RPMI8226 (cell line): ENCODE measurements at places on chromosomes 2 and 18.

- DNase-seq = no peak
Measured at GRCh38 chr2:135870571-135870970, 5.7 kb downstream of the MCM6 start.

- no peak for DNase-seq
Measured at GRCh38 chr2:206990360-206990759, 51.0 kb downstream of the CPO start.

DNA sequence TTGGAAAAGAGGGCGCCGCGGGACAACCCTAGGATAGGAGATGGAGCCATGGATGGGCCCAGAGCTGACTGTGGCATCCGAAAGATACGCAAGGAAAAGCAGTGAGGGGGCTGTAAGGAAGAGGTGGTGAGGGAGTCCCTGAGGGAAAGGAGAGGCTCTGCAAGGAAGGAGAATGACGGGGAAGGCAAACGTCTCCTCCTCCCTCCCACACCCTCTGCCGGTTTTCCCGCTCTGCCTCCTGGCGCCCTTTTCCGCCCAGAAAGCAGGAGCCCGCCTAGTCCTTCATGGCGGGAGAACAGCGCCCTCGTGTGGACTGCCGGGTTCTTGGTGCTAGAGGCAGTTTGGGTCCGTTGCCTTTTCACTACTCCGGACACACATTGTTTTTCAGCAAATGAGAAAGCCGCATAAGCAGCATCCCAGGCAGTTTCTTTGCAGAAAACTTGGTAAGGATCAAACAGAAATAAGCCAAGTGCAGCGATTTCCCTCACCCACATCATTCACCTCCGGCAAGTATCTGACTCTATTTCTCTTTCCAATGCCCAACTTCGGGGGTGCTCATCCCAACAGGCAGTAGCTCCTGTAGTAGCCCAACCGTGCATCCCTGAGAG is 200.4 kb downstream of the INO80D start:
- peak; percentile 81 for DNase-seq

GRCh38 chr2:128445523-128445900 is 126.8 kb upstream of the HS6ST1 start:
- no peak for DNase-seq

DNA sequence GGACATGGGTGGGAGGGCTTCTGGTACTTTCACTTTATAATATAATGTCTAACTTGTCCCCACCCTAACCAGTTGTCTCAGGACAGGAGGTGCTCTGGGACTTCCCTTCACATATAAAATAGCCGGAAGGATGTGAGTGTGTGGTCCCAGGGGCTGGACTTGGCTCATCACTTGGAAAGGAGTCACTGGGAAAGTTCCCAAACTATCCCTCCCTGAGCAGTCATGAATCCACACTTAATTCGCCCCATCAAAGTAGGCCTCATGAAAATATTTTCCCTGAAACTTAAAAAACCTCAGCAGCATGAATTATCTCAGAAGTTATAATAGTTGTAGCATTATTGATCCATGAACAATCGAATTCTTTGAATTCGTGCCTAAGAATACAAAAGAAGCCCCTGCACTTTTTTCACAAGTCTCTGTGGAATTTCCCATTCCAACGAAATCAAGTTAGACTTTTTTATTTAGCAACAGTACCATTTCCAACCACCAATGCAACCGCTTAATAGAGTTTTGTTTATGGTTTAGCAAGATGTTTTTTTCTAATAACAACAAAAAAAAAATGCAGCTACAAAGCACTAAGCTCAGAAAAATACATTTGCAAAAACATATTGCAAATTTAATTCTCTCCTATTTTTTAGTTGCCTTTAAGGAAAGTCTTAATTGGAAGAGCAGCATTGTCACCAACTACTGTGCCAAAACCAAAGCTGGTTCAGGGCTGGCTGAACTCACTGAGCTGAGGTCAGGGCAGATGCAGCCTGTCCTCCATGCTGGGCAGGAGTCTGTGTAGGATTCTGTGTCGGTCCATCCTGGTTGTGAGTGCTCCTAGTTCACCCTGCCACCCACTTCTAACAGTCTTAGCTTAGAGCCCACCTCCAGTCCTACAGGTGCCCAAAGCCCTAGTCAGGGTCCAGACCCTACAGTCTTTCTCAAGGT is 68.8 kb upstream of the SPTBN1 start:
- no peak for DNase-seq

DNA sequence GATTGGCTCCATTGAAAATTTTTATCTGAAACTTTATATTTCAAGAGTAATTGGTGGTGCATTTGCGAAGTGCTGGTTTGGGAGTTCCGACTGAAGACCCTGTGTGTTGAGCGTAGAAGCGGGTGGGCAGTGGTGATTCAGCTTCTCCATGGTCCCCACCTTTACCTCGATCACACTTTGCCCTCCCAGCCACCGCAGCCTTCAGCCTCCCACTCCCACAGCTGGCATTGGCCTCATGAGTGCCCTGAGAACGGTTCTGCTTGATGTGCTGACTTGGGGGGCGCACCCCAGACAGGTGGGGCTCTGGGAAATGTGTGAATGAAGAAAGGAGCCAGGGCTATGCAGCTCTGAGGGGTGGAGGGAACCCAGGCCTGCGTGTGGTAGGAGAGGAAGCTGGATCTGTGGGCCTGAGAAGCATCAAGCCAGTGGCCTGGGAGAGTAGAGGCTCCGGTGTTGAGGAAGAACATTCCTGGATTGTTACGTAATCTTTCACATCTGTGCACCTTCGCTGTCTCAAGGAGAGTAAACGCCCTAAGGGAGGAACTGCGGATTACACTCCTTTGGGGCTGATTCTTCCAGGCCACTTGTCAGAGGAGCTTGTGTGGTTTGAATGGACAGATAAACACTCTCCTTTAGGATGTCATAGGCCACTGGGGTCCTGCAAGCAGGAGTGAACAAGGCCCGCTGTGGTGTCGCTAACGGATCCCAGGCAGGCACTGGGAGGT is 83.8 kb downstream of the NPAS2 start:
- no peak for DNase-seq

GRCh38 chr18:66727991-66728390 is 124.1 kb upstream of the CDH19 start:
- no peak for DNase-seq

- no peak for DNase-seq
Measured at GRCh38 chr18:12751891-12752290, 49.0 kb downstream of the PSMG2 start.

- no peak for DNase-seq
Measured at GRCh38 chr18:46892842-46893241, 24.5 kb downstream of the PIAS2 start.

DNA sequence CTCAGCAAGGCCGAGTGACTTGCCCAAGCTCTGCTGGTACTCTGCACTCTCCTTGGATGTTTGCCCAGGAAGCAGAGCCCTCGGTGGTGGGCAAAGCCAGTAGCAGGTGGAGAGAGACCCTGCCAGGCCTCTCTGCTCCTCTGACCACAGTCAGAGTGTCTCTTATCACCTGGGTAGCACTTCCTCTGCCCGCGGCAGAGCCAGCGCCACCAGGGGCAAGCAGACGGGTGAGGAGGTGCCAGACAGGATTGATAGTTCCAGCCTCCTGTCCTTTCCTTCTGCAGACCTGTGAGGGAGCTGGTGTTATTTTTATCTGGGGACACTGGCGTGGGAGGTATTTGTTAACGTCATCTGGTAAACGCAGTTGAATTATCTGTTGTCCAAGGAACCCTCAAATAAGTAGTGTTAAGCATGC is 152.9 kb downstream of the SMAD7 start:
- peak; percentile 79 for DNase-seq

DNA sequence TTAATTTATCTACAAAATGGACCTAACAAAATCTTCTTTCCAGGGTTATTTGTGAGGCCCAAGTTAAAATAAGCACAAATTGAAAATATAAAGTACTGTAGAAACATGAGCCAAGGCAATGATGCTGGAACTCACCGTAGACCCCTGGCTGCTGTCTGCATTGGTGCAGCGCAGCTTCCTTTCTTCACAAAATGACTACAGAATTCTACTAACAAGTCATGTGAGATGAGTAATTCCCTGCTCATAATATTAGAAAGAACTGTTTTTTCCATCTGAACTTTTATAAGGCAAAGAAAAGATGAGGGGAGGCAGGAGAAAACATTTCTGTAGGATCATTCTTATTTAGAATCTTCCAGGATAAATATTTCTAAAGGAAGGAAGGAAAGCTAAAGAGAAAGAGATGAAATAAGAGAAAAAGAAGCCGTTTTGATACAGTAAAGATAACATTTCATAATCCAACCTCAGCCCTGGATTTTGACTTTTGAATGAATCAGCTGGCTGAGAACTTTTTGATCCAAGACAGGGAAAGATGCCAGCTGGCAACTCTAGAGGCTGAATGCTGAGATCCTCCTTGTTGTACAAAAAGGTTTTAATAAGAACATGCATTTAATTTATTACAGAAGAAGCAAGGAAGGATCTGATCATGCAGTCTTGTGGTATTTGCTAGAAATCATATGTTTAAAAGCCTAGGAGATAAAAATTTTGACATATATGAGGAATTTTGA is 183.9 kb upstream of the KLHL14 start:
- DNase-seq = no peak

GRCh38 chr2:191202209-191202721 is 42.9 kb upstream of the MYO1B start:
- no peak for DNase-seq

DNA sequence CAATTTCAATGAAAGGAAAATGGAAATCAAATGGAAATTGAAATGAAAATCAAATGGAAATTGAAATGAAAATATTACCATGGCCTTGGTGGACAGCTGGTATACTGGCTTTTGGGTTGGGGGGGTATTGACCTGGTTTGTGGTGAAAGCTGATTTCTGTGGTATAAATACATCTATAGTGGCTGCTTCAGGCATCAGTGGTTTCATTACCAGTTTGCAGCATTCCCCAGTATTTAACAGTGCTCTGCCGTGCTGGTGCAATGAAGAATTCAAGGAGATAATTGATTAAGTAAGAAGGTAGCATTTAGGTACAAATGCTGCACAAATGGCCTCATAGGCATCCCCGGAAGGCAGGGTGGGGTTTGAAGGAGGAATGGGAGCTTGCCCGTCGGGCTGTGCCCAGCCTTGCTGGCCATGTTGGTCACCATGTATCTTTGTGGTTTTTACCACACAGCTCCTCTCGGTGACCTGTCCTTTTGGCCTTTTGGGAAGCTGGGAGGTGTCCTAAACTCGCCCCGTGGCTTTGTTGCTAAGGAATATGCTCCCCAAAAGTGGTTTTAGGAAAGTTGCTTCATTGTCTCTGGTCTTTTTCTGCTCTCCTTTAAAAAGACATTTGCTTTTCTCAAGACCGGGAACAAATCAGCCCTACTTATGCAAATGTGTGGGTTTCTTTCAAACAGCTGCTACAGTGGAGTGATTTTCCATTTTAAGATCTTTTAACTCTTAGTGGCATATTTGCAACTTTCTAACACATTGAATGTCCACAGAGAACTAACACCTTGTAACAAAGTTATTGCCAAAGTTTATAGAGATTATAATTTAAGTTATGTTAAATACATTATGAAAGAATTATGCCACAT is 28.6 kb downstream of the SNTG2 start:
- DNase-seq = no peak

- no peak for DNase-seq
Measured at GRCh38 chr2:100437751-100438150, 20.3 kb upstream of the CHST10 start.

DNA sequence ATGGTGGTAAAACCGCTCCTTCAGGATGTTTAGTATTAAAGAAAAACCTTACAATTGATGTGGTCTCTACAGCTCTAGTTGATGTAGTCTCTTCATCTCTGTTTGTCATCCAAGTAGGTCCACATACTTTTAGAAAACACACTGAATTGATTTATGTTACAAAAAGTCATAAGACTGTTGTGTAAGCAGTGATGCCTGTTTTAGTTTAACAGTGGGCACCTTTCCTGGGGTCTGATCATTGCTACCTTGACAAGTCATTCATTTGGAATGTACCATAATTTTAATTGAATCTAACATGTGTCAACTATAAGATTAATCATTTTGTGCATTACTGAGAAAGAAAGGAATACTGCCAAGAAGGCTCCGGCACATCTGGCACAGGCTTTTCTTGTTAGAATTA is 34.3 kb downstream of the GIGYF2 start:
- no peak for DNase-seq

- no peak for DNase-seq
Measured at GRCh38 chr2:187329586-187329985, 118.5 kb downstream of the CALCRL start.

DNA sequence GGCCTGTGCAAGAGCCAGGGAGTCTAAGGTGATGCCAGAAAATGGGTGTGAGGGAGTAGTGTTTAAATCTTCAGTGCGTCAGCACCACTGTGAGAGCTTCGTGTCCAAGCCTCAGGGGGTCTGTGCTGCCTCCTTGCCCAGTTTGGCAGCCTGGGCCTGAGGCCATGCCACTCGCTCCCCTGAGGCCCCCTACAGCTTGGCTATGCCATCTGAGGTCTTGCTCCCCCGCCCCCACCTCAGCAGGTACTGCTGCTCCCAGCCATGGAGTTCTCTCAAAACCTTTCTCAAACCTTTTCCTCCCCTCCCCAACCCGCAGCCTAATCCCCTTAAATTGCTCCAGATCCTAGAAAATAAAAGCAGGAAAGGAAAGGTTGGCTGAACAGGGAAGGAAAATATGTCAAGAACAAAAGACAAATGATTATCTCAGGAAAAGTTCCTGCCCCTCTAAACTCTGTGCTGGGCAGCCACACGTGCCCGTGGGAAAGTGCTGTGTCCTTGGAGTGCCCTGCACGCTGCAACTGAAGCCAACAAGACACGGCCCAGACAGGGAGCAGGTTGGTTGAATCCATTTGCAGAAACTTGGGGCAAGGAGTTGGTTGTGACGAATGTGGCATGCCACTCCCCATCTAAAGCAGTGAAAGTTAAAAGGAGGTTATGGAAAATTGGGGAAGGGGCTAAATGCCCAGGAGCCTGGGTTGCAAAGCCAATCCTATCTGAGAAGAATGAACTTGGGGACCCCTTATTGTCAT is 61.2 kb downstream of the ATOH8 start:
- DNase-seq = no peak

DNA sequence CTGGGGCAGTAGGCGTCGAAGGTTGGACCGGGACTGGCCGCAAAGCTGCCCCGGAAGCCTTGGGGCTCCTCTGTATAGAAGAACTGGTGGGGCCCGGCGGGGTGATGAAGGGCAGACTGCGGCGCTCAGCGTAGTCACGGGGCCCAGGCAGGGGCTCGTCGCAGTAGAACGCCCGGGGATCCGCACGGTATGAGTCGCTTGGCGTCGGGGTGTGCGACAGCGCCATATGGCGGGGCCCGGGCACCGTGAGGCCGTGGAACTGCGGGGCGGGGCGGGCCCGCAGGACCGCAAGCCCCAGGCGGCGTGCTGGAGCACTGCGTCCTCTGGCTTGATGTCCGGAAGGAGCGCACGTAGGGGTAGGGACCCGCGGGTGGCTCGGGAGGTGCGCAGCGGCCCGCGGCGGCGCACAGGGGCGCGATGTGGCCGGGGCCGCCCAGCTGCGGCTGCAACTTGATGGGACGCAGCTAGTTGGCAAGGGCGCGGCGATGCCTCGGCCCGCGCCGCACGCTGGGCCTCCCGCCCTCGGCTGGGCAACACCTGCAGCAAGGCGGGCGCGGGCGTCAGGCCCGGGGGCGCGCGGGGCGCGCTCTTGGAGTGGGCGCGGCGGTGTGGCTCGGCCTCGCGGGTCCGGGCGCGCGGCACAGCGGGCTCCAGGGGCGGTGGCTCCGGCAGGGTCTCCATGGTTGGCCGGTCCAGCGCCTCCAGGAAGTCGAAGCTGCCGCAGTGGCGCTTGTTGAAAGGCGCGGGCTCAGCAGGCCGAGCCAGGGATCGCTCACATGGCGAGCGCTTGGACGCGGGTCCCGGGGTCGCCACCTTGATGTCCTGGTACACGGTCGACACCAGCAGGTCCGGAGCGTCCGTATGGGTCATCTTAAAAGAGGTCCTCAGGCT is 251.4 kb downstream of the ANKRD30B start:
- DNase-seq = no peak
